ENCODE measurements at places on chromosomes 2 and 18.

DNA sequence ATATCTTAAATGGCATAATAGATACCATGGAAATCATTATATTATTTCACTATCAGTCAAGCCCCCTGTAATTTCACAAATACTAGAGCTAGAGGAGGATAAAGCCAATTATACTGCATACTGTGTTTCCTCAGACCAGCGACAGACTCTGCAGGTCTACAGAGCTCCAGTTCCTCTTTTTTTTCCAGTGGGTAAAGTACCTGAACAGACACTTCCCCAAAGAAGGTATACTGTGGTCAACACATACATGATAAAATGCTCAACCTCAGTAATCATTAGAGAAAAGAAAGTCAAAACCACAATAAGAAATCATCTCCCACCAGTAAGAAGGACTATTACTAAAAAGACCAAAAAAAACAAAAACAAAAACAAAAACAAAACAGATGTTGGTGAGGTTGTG is 44.6 kb downstream of the SCN7A start:
- DNase-seq = no peak

DNA sequence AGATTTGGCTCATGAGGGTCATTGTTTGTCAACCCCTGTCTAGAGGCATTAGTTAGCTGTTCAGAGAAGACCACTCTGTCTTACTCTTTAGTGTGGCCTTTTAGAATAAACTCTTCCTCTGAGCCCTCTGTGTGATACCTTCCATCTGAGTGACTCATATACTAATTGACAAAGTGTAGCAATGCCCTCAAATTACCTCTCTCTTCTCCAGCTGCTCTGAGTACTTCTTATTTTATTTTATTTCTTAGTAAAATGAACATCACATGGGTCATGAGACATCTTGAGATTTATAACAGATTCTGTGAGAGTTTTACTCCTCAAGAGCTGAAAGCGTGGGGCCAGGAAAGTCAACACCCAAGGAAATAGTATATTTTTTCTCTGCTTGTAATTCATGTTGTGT is 67.4 kb downstream of the KCTD18 start:
- DNase-seq = no peak

DNA sequence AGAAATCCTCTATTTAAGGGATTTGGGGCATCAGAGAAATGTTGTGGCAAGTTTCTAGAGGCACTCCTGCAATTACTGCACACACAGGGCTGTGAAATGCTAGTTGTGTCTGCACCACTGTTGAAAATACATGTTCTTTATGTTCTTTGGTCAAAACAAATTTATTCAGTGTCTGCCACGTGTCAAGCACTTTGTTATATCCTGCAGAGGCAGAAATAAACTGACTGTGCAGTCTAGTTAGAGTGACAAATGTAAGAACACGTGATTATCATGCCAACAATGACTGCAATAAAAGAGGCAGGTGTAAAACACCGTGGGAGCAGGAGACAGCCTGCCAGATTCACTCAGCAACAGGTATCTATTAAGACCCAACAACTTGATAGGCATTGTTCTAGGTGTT is 423.3 kb downstream of the LRP1B start:
- no peak for DNase-seq

- no peak for DNase-seq
Measured at GRCh38 chr18:8151181-8151580, 458.1 kb upstream of the RAB12 start.

- DNase-seq = no peak
Measured at GRCh38 chr2:63057249-63058143, 6.9 kb downstream of the OTX1 start.

GRCh38 chr2:59182249-59182648 is 941.1 kb upstream of the FANCL start:
- DNase-seq = no peak

GRCh38 chr2:219531639-219532377 is 11.8 kb downstream of the CHPF start:
- no peak for DNase-seq

Data from progenitor cell of endocrine pancreas (in vitro differentiated cells).